ENCODE measurements at places on chromosomes 3 and 15. TPM values are rescaled to one million over a fixed set of nuclear protein-coding genes. Genes with fewer than 3 reads are reported as not detected.

- DNase-seq = no peak
Measured at GRCh38 chr15:71251584-71252043, 136.3 kb downstream of the THSD4 start.

DNA sequence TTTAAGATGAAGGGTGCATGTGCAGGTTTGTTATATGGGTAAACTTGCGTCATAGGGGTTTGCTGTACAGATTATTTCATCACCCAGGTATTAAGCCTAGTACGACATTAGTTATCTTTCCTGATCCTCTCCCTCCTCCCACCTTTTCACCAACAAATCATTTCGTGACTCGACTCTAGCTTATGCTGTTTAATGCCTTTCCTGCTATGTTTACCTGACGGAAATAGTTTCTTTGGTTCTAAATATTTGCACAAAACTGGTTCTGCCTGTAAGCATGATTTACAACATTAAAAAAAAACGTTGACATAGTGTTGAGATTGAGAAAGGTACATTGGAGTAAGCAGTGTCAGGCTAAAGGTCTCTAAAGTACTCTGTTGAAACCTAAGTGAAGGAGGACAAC, 2.4 kb downstream of the GNL3 start:
- DNase-seq = no peak

DNA sequence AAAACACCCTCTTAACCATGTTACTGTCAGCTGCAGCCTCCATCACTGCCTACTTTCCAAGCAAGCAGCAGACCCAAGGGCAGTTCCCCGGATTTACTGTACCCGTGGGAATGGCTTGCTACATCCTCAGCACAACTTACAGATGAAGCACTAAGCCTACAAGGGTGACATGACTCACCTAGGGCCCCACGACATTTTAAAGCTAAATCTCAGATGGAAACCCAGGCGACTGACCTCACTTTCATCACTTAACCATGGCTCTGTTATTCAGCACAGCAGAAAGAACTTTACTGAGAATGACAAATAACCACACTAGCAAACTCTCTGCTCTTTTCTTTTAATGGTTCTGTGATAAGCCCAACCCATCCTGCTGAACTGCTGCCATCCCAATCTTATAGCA, 65.6 kb downstream of the SUMF1 start:
- DNase-seq = no peak

GRCh38 chr3:38148311-38148882, 9.9 kb downstream of the MYD88 start:
- no peak for DNase-seq

The CDHR4 gene
- not detected for total RNA-seq

GRCh38 chr3:95356764-95357501, 1294.1 kb downstream of the NSUN3 start:
- no peak for DNase-seq

- DNase-seq = peak; percentile 80
Measured at GRCh38 chr3:29694783-29695182, 413.9 kb downstream of the RBMS3 start.

The KNL1 gene
- 25.2 TPM for total RNA-seq

- DNase-seq = no peak
Measured at GRCh38 chr15:28885128-28885629, 595 bp upstream of the APBA2 start.

The PCOLCE2 gene
- 20.8 TPM for total RNA-seq

DNA sequence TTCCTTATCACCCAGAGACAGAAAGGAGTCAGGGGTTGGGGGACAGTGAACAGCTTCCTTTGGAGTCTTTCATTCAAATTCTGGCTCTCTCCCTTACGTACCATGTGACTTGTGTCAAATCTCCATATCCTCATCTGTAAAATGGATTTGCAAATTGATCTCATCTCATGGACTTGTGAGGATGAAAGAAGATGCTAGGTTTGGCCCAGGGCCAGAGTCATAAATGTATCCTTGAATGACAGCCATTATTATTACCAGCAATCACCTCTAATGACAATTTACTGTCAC, 67.8 kb upstream of the POLG start:
- DNase-seq = no peak

DNA sequence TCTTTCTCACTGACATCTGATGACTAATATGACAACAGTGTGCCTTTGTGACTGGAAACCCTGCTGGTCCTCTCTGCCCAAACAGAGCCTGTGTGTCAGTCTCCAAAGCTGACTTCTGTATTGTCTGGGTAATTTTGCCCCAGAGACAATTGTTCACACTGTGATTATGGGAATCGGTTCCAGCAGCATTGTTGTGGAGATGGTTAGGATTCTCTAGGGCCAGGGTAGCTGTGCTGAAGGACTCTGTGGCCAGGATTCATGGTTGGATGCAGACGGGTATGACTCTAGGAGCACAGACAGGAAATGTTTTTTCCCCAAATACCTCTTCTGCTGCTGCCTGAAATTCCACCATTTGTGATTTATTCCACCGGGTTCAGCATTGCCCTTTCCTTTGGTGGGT, 57.5 kb upstream of the ITGA11 start:
- no peak for DNase-seq

DNA sequence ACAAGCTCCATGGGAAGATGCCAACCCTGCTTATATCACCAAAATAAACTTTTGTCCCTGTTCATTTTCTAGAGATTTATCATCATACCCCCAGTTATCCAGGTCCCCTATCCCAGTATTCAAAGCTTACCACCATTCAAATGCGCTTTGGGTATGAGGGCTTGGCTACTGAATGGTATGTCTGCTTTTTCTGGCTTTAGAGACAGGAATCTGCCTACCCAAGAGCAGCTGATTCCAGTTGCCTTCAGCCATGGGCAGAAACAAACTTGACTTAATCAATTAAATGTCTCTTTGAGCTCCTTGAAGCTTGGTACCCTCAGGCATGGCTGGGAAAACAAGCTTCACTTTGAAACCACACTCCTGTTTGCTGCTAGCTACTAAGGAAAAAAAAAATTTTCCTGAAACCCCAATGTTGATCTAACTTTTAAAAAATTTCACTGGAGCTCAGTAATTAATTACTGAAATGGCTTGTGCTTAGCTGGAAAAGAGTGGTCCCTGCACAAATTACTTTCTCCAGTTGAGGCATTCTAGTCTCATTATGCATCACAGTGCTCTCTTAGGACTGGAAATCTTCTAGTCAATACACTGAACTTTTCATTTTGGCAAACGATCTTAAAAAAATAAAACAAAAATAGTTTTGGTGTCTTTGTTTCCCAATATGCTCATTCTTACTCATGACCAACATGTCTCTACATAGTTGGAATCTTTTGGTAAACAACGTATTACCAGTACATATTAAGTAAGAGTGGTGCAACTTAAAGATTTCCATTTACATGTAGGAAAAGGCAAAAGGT, 242.8 kb downstream of the DTWD1 start:
- no peak for DNase-seq

DNA sequence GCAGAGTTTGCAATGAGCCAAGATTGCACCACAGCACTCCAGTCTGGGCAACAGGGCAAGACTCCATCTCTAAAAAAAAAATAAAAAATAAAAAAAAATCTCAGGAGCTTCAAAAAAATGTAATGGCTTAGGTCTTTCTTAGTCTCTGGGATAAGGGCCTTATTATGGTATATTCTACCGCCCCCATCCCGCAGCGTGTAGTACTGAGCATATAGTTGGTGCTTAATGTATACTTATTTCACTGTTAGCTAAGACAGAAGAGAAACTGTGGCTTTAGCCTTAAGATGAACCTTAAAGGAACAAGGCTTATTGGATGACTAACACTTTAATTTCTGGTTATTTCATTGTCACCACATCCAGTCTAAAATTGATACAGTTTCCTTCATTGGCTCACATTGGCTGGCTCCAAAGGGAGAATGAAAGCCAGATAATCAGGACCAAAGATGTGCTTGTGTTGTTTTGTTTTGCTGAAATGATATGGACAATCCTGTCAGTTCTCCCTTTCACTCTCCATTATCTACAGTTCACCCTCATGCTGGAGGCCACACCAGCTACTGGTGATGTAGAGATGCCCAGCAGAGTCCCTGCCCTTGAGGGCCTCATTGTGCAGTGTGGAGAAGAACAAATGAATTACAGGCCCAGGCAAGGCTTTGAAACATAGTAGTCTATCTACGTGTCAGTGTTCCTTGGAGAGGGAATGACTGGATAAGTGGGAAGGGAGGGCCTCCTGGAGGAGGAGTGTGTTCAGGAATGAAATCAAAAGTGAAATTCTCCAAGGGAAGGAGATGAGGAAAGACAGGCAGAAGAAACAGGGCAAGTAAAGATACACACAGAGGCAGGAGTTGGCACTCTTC, 17.4 kb upstream of the RAF1 start:
- no peak for DNase-seq

DNA sequence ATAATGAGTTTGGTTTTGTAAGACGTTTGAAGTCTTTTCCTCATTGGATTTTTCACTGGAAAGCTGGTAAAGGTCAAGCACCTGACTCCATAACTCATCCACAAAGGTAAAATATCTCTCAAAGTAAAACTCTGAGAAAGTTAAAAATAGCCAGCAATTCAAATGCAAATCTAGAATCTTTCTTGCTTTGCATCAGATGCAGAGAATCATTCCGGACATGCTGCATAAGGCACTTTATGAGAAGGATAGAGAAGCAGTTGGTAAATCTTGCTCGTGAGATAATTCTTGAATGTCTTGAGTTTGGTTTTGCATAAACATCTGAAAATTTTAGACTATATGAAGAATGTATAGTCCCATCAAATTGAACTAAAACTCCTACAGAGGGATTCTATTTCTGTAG, 9.1 kb downstream of the KCNMB2 start:
- DNase-seq = no peak

The PLA2G4D gene
- not detected for total RNA-seq

DNA sequence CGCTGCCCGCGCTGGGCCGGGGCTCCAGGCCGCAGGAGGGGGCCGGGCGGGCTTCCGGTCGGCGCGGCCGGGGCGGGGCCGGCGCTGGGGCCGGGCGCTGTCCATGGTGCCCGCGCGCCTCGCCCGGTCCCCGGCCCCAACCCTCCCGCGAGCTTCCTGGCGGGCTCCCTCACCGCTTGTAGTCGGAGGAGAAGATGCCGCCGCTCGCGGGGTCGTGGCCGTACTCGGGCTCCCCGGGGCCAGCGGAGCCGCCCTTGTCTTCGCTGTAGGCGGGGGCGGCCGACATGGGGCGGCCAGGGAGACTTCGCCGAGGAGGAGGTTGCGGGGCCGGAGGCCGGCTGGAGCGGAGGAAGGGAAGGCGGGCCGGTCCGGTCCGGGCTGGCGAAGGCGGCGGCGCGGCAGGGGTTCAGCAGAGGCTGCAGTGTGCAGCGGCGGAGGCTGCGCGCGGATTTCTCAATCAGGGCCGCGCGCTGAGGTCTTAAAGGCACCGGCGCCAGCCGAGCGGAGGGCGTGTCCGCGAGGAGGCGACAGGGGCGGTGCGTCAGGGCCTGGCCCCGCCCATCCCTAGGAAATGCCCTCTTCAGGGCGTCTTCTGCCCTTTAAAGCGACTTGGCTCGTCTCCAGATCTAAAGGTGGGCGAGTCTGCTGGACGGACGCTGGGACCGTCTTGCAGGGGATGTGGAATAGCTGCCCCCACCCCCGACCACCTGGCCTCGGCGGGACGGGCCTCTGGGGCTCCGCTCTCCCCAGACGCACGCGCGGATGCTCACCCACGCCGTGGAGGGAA, at the start of gene AP3B2:
Gene AP3B2 (minus strand): TSS at position 455 of the 787 bp plus-strand sequence. CDS start 169 bp downstream, at position 286.
- peak; percentile 28 for DNase-seq

DNA sequence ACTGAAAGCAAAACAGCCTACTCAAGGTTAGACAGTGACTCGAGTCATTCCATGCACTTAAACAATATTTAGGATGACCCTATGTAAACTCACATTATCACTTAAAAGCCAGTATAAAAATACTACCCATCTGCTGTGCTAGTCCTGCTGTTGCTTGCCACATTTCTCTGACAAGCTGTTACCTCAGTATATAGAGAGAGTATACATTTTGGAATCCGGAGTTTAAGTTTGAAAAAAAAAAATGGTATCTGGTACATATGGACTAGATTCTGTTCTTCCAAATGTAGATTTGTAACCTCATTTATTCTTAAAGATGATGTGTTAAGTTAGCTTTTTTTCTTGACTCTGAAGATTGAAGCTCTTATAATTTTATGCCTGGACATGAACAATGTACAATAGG, 503.8 kb upstream of the TPRG1 start:
- no peak for DNase-seq

DNA sequence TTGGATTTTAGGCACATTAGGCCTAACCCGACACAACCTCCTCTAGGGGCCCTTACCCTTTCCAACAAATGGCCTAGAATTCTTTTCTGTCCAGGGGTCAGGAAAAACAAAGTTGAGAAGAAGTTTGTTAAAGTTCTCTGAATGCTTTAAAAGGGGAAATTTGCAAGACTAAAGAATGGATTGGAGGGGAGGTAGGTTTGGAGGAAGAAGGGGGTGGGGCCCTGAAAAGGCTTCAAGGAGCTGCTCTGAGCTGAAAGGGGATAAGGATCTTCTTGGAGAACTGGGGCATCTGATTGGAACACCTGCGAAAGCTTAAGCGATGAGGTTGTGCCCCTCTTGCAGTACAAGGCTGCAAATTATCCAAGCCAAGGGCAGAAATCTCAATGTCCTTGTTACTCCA, 3.9 kb upstream of the SENP2 start:
- no peak for DNase-seq

The ACKR2 gene
- not detected for total RNA-seq

The CASR gene
- total RNA-seq = not detected

The ATP13A4 gene
- not detected for total RNA-seq

DNA sequence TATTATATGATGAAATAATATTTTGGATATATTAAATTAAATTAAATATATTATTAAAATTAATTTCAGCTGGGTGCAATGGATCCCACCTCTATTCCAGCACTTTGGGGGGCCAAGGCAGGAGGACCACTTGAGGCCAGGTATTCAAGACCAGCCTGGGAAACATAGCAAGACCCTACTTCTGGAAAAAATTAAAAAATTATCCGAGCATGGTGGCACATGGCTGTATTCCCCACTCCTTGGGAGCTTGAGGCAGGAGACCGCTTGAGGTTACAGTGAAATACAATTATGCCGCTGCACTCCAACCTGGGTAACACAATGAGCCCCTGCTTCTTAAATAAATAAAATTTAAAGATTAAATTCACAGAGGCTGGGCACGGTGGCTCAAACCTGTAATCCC, 61.4 kb downstream of the SH3BP5 start:
- DNase-seq = no peak

The KLHL40 gene
- not detected for total RNA-seq

GRCh38 chr3:21417991-21418390, 333.0 kb downstream of the ZNF385D start:
- DNase-seq = no peak

The ITIH1 gene
- not detected for total RNA-seq

GRCh38 chr3:171347301-171348039, 112.7 kb downstream of the TNIK start:
- no peak for DNase-seq

The RBP2 gene
- total RNA-seq = not detected

GRCh38 chr3:138459619-138460535, 25.5 kb downstream of the ESYT3 start:
- no peak for DNase-seq

The MNS1 gene
- 1.7 TPM for total RNA-seq

GRCh38 chr3:50124800-50125178, 30.3 kb upstream of the SEMA3F start:
- no peak for DNase-seq

GRCh38 chr3:172065967-172066762, 26.8 kb downstream of the FNDC3B start:
- no peak for DNase-seq
